ENCODE measurements at places on chromosomes 2 and 18. TPM values are rescaled to one million over a fixed set of nuclear protein-coding genes. Genes with fewer than 3 reads are reported as not detected.

Gene CRYBA2
- total RNA-seq: not detected

Gene RAB27B
- 0.78 TPM for total RNA-seq

DNA sequence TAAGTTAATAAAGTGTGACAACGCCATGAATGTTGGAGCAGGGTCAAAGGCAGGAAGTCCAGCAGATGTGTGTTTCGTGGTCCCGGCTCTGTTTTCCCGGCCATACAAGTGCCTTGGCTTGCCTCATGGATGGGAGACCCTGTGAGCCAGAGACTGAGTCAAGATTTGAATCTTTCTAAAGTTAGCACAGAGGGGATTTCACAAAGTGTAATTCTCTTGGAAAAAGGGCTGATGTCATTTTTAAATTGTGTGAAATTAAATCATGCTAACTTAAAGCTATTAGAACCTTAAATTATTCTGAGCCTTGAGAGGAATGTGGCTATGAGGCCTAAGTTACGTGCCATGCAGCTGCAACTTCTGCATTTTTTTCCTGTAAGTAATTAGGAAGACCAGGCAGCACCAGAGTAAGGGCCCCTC, 38.3 kb upstream of the RALBP1 start:
- no peak for DNase-seq

Gene SIX3
- total RNA-seq: 0.11 TPM

DNA sequence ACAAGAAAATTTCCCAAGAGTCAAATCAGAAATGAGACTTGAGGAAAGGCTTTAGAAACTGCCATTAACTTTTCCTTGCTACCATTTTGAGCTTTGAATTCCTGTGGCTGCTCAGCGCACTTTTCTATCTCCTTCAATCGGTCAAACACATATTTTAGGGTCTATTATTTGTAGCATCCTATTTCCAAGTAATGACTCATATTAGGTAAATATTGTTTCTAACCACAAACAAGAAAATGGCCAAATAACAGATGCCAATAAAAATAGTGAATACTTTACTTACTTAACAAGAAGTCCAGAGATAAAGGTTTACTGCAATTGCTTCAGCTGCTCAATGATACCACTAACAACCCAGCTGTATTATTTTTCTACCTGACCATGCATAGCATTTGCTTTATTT, 29.7 kb upstream of the CCDC178 start:
- DNase-seq: no peak

GRCh38 chr2:114752425-114752824, 310.0 kb downstream of the DPP10 start:
- no peak for DNase-seq

Gene GRHL1
- 1.1 TPM for total RNA-seq

- DNase-seq: no peak
These were observed 21.7 kb downstream of the TET3 start for GRCh38 chr2:74006459-74006858.

DNA sequence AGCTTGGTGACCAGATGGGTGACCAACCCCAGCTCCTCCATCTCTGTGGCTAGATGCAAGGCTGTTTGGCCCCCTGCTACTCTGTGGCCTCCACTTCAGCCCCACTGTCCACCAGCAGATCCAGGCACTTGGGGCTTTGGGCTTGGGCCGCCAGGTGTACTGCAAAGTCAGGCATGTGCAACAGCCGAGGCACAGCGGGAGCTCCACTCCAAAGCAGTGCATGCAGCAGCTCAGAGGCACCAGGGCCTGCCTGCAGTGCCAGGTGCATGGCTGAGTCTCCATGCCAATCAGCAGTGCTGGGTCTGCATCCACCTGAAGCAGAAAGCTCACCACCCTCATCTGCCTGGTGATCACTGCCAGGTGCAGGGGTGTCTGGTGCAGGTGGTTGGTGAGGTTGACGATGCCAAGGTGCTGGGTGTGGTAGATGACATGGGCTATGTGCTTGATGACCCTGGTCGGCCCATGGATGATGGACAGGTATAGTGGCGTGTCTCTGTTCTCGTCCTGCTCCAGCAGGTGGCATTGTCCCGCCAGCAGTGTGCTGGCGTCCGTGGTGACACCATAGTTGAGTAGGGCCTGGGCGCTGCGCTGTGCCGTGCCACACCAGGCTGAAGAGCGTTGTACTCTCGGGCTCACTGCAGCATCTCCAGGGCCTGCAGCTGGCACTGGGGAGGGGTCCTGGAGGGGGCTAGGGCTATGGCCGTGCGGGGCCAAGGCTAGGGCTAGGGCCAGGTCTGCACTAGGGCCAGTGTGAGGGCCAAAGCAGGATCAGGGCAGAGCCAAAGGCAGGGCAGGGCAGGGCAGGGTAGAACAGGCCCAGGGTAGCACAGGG, 1.0 kb upstream of the ANKRD62 start:
- DNase-seq: no peak
